ENCODE measurements at places on chromosomes 2 and 18. TPM values are rescaled to one million over a fixed set of nuclear protein-coding genes. Genes with fewer than 3 reads are reported as not detected.

- DNase-seq = no peak
Observed at GRCh38 chr2:95040426-95040825, 14.9 kb downstream of the MAL start.

Gene BARD1
- 14.1 TPM for total RNA-seq

Gene CCDC138
- total RNA-seq = 3.9 TPM

Gene IL36A
- total RNA-seq = not detected

DNA sequence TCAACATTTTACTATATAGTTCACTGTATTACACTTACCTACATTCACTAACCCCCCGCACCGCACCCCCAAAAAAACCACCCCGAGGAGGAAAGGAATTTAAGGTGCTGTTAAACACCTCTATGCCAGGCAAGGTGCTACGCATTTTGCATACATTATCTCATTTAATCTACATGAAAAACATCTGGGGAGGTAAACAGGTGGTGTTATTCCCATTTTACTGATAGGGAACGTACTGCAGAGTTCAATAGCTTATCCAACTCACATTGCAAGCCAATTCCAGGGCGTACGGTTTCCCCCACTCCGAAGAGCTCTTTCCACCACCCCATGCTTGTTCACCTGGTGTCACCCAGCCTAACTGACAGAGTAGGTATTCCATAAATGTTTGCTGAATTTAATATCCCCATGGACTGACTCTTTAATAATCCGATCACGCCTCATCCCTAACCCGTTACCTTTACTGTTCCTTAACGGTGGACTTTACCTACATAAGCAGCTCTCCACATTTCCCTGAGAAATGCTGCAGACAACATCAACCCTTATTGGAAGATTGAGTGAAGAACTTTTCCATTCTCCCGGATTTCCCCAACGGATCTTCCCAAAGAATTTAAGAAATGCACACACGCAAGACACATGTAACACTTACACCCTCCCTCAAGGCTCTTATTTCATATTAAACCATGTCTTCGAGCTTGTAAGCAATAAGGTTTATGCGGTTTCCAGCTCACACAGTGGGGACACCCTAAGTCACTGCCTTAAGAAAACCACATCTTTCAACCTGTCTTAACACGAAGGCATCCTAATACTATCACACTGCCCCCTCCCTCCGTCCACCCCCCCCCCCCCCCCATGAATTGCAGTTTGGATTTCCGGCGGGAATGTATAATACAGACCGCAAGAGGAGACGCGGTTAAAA lies 1.2 kb downstream of the RAPH1 start:
- peak; percentile 20 for DNase-seq

Gene PRSS56
- total RNA-seq = not detected

DNA sequence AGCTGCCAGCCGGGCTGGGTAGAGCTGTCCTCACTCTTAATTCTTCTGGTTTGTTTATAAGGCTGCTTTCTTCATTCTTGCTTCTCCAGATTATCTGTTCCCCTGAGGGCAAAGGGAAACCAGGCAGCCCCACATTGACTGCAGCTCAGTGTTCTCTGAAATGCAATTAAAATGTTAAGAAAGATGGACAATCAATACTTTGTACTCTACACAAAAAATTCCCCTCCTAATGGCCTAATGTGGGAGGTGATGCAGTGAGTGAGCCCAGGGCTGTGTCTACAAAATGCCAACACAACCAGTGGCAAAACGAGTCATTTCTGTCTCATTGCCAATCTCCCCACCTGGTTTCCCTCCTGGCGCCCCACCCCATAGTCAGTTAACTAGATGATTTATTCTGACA lies 541.7 kb upstream of the RAB6C start:
- no peak for DNase-seq

Gene CD8B2
- not detected for total RNA-seq

GRCh38 chr2:173087793-173088496 lies 12.3 kb downstream of the MAP3K20 start:
- DNase-seq = no peak

Gene MREG
- total RNA-seq = 1.9 TPM

Gene LHCGR
- not detected for total RNA-seq

DNA sequence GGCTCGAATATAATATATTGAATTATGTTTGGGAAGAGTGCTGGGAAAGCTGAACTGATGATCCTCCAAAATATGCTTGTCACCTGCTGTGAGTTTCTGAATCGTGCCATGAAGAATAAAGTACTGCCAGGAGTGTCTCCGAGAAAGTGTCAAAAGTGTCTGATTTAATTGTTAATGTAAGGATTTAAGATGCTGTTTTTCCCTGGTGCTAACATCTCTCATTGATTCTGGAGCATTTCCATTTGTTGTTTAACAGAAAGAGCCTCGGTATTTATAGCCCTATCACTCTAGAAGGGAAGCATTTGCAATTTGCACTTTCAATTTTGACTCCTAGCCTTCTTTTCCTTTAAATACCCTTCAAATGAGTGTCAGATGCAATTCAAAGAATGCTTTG lies 342.2 kb downstream of the RND3 start:
- no peak for DNase-seq

Gene MFSD6
- total RNA-seq = 6.7 TPM

Gene LBX2
- total RNA-seq = 0.39 TPM

- DNase-seq = no peak
Observed at GRCh38 chr2:7022492-7023385, 105.5 kb downstream of the RNF144A start.

GRCh38 chr18:58544616-58545337 lies 84.1 kb downstream of the ALPK2 start:
- DNase-seq = no peak

Gene CDH2
- 1.8 TPM for total RNA-seq

Gene QPCT
- total RNA-seq = 3.9 TPM

DNA sequence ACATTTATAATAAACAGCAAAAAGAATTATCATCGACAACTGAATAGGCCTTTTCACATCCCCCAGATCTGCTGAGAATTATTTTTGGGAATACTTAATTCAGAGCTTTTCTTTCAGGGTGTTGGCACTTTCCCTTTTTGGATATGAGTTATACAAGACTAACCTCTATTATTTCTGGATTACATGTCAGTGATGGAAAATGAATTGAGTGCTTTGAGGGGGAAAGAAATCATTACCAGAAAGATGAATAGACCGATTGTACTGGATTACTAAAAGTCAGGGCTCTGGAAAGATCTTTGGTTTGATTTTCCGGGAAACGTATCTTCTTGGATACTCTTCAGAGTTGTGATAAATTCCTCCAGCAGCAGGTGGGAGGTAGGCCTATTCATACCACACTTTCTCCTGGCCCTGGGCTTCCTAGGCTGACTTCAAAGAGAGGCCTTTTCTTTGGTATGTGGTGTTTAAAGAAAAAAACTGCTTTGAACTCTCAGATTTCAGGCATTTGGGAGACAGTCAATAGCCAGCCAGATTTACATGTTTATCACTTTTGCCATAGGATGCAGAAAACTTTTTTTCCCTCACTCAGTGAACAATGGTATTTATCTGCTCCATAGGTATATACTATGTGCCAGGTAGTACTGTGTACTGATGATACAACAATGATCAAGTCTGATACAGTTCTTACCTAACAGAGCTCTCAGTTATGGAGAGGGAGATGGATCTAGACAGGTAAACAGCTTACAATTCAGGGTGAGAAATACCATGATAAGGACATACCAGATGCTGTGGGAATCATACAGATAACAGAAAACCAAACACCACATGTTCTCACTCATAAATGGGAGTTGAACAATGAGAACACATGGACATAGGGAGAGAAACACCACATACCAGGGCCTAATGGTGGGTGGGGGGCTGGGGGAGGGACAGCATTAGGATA lies 63.3 kb upstream of the ACTR3 start:
- DNase-seq = no peak

GRCh38 chr2:200828572-200829257 lies 17.0 kb downstream of the BZW1 start:
- DNase-seq = no peak

GRCh38 chr2:16008856-16009255 lies 68.5 kb downstream of the MYCN start:
- DNase-seq = no peak

Data from dermis microvascular lymphatic vessel endothelial cell (primary cell).